HepG2 (cell line): ENCODE measurements at places on chromosomes 4 and X.

- DNase-seq: no peak
Observed at GRCh38 chr4:653080-653821, 20.8 kb downstream of the ATP5ME start.

GRCh38 chr4:149589826-149590225 is 225.8 kb downstream of the IQCM start:
- DNase-seq: no peak

DNA sequence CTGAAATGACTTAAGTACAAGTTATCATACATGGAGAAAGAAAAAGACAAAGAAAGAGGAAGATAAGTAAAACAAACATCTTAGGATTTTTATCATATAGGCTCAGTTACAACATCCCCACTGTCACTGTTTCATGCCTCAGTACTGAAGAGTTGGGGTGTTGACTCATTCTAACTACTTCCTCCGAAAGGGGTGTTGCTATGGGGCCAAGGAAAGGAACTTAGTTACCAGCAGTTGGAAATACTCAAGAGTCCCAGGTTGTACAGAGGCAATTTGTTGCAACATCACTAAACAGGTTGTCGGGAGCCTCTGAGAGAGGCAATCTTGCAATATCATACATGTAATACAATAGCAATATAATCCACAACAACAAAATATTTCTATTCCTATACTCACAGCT is 1264.7 kb downstream of the PCDH7 start:
- DNase-seq: no peak

DNA sequence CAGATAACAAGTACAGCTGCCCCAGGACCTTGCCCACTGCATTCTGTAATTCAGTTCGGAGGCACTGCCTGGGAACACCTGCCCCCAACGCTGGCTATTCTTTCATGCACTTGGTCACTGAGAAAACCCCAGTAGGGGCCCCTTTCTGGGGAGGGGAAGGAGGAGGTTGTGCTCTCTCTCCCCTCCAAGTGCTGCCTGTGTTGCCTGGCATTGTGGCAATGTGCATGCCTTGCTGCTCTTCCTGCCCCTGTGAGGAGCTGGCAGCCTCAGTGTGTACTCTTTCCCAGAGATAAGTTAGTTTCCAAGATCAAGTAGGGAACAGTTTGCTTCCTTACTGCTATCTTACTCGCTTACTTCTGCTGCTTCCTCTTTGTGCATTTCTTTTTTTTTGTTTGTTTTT is 90.8 kb downstream of the AASDH start:
- no peak for DNase-seq

GRCh38 chr4:185665655-185666054 is 130.3 kb upstream of the PDLIM3 start:
- DNase-seq: no peak

DNA sequence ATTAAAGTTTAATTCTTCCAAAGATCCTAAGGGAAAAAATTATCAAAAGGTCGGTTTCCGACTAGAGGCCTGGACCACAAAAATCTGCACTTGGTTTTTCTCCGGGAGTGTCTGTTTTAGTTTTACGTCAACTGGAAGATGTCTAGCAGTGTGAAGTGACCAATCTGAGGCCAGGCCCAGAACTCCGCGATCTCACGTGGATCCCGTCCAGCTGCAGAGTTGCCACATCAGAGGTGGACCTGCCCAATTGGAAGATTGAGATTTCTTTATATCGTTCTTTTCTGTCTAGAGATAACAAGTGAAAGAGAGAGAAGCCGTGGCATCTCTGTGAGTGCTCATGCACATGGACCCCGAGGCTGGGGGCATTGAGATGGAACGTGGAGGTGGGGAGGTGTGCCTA is 115.8 kb downstream of the AFF1 start:
- DNase-seq: no peak

DNA sequence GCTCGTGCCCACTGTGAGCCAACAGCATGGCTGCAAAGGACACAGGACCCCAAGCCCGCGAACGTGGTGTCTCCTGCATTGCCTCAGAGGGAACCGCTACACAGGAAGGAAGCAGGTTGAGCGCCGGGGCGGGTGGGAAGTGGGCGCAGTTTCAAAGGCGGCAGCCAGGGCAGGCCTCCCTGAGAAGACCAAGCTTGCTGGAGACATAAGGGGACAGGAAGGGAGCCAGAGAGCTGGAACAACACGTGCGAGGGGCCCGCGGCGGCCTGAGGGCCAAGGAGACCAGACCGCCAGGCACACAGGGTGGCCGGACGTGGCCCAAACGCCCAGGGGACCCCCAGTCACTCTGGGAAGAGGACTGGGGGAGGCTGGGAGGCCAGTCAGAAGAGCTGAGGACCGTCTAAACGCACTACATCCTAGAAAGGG is 32.0 kb downstream of the CTBP1 start:
- DNase-seq: no peak
